CD4-positive, alpha-beta T cell (primary cell): ENCODE measurements at places on chromosomes 6 and 20. TPM values are rescaled to one million over a fixed set of nuclear protein-coding genes. Genes with fewer than 3 reads are reported as not detected.

GRCh38 chr6:122322824-122323223 is 76.6 kb upstream of the HSF2 start:
- no peak for DNase-seq
- no peak overlapping the region for H3K27ac ChIP-seq
- H3K27me3 ChIP-seq = no peaks in the 10 kb centered on the region
- H3K36me3 ChIP-seq = no peaks in the 10 kb centered on the region
- peak overlapping the region; percentile 49 for H3K4me3 ChIP-seq

Gene LPA
- total RNA-seq = not detected

Gene HRH3
- not detected for total RNA-seq

Gene SRSF12
- not detected for total RNA-seq

GRCh38 chr6:167951781-167952511 is 45.5 kb upstream of the KIF25 start:
- no peak for DNase-seq
- H3K36me3 ChIP-seq = no peaks in the 10 kb centered on the region
- H3K27me3 ChIP-seq = no peaks in the 10 kb centered on the region

DNA sequence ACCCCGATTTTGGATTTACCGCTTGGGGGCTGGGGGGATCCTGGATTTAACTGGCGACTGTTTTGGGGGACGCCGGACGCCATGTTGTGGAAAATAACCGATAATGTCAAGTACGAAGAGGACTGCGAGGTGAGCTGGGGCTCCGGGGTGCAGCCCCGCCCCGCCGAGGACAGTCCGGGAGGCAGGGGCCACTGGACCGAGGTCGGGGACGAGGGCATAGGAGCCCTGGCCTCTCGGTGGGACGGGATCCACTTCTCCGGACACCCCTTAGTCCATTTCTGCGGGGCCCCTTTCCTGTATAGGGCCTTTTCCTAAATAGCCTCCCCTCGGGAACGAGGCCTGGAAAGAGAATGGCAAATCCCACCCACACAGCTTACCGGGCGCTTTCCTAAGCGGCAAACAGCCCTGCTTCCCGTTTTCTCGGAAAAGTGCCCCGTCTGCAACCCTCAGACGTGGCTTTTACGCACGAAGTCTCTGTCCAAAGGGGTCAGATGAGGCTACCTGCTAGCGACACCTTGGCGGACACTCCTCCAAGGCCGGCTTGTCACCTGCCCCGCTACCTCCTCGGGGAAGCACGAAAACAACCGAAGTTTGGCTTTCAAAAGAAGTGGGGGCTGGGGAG is 469 bp downstream of the TFAP2C start:
- no peak for DNase-seq
- H3K27me3 ChIP-seq = peaks cover 78% of the 10 kb centered on the region
- H3K36me3 ChIP-seq = no peaks in the 10 kb centered on the region

DNA sequence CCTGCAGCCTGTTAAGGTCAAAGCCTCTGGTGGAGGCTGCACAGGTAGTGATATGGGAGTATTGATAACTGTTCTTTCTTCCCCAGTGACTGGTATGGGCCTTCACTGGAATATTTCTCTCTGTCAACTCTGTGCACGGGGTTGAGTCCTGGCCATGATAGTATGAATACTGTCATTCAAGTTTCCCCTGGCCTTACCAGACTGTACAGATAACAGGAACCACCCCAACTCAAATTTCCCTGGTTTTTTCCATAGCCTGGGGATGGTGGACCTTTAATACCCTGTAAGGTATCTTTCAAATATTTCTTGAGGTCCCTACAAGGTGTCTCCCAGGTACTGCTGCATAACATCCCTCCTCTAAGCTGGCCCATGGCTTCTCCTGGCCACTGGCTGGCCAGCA is 51.4 kb upstream of the TNFAIP3 start:
- H3K27ac ChIP-seq = no peak overlapping the region
- H3K36me3 ChIP-seq = no peaks in the 10 kb centered on the region
- peaks cover 34% of the 10 kb centered on the region for H3K4me1 ChIP-seq
- DNase-seq = no peak
- no peak overlapping the region for H3K4me3 ChIP-seq
- no peaks in the 10 kb centered on the region for H3K27me3 ChIP-seq

GRCh38 chr6:2196079-2196679 is 49.2 kb downstream of the GMDS start:
- H3K36me3 ChIP-seq = no peaks in the 10 kb centered on the region
- H3K27me3 ChIP-seq = no peaks in the 10 kb centered on the region
- H3K4me1 ChIP-seq = no peaks in the 10 kb centered on the region
- peak; percentile 69 for DNase-seq

Gene ZNF165
- 5.1 TPM for total RNA-seq

DNA sequence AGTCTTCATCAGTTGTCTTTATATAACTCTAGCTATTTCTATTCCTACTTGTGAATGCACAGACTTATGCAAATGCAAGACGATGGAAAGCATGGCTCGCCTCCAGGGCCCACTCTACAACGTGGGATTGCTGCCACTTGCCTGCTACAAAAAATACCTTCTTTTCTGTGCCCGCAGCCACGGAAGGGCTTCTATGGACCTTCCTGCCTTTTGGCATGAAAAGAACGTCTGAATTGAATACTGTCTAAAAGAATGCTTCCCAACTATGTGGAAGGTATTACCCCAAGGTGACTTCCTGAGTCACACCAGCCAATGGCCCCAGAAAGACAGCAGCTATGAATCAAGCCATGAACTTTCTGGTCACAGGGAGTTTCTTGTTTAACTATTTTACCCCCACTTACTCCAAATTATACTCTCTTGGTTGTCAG is 261.2 kb downstream of the HIVEP2 start:
- no peaks in the 10 kb centered on the region for H3K36me3 ChIP-seq
- no peaks in the 10 kb centered on the region for H3K27me3 ChIP-seq
- H3K27ac ChIP-seq = no peak overlapping the region
- no peak for DNase-seq
- peaks cover 6% of the 10 kb centered on the region for H3K4me1 ChIP-seq

Gene GJA1
- not detected for total RNA-seq

Gene TCF21
- not detected for total RNA-seq

Gene RING1
- 28.6 TPM for total RNA-seq

DNA sequence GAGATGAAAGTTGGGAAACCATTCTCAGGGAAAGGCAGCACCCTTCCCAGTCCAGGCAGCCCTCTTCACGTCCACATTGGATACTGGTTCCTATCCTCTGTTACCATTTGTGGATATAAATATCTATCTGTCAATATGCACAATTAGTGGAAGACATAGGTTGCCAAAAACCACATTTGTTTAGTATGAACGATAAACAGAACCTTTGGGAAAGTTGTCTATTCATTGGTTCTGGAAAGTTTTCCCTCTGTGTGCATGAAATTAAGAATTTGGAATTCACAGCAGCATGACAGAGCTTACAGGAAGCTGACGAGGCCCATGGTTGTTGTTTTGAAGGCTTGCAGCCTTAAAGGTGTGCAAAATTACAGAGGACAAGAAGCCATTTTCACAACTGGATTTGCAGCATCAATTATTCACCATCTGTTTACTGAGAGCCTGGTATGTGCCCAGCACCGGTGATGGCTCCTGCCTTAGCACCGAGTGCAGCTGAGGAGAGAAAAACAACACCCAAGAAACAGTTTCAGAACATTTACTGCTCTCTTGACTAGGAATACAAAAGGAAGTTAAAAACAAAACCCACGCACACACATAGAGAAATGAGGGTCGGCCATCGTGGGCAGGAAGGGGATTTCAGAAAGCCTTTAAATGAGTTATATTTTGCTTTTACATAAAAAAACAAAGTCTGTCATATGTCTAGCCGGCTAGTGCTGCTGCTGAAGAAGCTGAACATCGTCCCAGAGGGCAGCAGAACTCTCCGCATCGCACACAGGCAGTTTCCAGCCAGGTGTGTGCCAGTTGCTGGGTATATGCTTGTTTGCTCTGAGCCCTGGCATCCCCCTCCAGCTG is 319.6 kb downstream of the FARS2 start:
- no peak for DNase-seq
- H3K36me3 ChIP-seq = no peaks in the 10 kb centered on the region
- no peaks in the 10 kb centered on the region for H3K27me3 ChIP-seq

DNA sequence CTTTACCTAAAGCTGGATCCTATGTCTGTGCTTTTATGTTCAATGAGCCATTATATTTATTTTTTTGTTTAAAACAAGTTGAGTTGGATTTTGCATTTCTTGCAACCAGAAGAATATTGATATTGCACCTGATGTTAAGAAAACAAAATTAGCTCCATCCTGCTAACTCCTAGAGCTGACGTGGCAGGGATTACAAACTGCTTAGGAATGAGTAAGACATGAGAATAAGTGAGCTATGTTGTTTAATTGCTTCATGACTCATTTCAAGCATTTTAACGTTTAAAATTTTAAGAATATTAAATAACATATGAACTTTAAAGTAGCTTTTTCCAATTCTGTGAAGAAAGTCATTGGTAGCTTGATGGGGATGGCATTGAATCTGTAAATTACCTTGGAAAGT is 663.5 kb downstream of the EPM2A start:
- no peaks in the 10 kb centered on the region for H3K36me3 ChIP-seq
- H3K27ac ChIP-seq = no peak overlapping the region
- no peak for DNase-seq
- H3K4me3 ChIP-seq = no peak overlapping the region
- H3K4me1 ChIP-seq = no peaks in the 10 kb centered on the region

GRCh38 chr6:148288541-148288940 is 54.1 kb upstream of the SASH1 start:
- no peaks in the 10 kb centered on the region for H3K36me3 ChIP-seq
- DNase-seq = no peak
- H3K4me1 ChIP-seq = no peaks in the 10 kb centered on the region
- H3K4me3 ChIP-seq = no peak overlapping the region
- no peak overlapping the region for H3K27ac ChIP-seq
- H3K27me3 ChIP-seq = peaks cover 3% of the 10 kb centered on the region

- DNase-seq = no peak
- H3K4me1 ChIP-seq = peaks cover 5% of the 10 kb centered on the region
- no peak overlapping the region for H3K4me3 ChIP-seq
- H3K27me3 ChIP-seq = no peaks in the 10 kb centered on the region
These were observed 113.7 kb upstream of the GGTLC1 start for GRCh38 chr20:24102290-24102689.

Gene SIGLEC1
- total RNA-seq = 0.08 TPM

Gene OLIG3
- not detected for total RNA-seq

Gene MANEA
- 6.1 TPM for total RNA-seq

Gene SLC35D3
- not detected for total RNA-seq

DNA sequence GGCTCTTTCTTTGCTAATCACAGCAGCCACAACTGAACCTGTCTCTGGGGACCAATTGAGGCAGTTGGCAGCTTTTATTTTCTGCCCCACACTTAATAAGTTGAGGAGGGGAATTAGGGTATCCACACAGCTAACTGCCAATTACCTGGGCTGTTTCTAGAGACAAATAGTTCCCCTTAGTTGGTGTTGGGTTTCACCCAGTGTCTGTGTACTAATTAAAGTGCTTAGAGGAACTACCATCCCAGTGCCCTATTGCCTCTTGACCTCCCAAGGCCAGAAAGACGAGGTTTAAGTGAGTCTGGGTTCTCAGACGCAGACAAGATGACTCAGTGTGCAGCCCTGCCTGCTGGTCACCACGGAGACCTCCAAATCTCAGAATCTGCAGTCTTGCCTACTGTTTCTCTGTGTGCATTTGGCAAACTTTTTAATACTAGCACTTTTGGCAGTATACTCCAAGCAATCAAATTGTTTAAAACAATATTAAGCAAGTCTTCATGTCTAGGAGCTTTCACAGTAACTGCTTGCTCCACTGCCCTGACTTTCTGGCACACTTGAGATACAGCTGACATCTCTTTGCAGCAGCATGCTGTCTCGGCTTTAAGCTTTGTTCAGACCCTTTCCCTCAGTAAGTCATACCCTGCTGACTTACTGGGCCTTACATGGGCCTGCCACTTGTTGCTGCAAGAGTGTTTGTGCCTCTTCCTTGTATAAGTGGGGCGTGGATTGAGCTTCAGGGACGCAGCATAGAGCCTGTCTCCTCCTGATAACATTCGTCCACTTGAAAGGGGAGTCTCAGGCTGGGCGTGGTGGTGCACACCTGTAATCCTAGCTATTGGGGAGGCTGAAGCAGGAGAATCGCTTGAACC is 31.9 kb downstream of the STK35 start:
- DNase-seq = no peak
- no peaks in the 10 kb centered on the region for H3K36me3 ChIP-seq
- H3K27me3 ChIP-seq = no peaks in the 10 kb centered on the region
- H3K4me3 ChIP-seq = no peak overlapping the region

- DNase-seq = no peak
- peaks cover 11% of the 10 kb centered on the region for H3K4me1 ChIP-seq
- peak overlapping the region; percentile 74 for H3K27ac ChIP-seq
These were observed 640 bp downstream of the SAYSD1 start for GRCh38 chr6:39114388-39114703.

GRCh38 chr6:15073883-15074465 is 171.9 kb upstream of the JARID2 start:
- no peaks in the 10 kb centered on the region for H3K36me3 ChIP-seq
- no peaks in the 10 kb centered on the region for H3K4me1 ChIP-seq
- DNase-seq = no peak

DNA sequence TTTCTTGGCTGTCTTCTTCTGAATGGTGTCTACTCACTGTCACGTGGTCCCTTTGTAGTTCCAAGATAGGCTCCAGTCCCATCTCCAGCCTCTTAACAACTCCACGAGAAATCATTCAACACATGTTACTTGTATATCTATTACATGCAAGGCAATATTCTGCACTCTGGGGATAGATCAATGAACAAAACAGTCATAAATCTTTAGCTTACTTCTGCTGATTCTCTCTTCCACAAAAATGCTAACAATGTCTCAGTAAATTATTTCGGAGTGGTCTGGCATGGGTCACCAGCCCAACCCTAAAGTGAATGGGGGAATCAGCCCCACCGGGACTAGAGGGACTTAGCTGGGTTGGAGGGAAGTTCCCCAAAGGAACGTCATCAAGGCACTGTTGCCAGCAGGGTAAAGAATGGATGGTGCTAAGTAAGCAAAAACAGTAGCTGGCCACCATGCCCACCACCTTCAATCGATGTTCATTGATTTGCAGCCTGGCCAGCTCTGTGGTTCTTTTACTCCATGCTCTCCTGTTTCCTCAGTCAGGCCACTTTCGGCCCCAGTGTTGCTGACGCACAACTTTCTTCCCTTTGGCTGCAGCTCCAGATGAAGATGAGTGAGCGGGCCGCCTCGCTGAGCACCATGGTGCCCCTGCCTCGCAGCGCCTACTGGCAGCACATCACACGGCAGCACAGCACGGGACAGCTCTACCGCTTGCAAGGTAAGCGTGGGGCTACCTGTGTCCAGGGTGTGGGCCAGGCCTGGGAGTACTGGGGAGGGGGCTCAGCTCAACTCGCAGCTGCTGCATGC is 167.7 kb downstream of the DOK5 start:
- H3K4me1 ChIP-seq = no peaks in the 10 kb centered on the region
- H3K27me3 ChIP-seq = no peaks in the 10 kb centered on the region
- no peak for DNase-seq
- no peak overlapping the region for H3K4me3 ChIP-seq
- no peak overlapping the region for H3K27ac ChIP-seq
- no peaks in the 10 kb centered on the region for H3K36me3 ChIP-seq

GRCh38 chr20:19947611-19948264 is 69.4 kb upstream of the NAA20 start:
- no peak for DNase-seq
- H3K27me3 ChIP-seq = no peaks in the 10 kb centered on the region
- no peak overlapping the region for H3K27ac ChIP-seq
- H3K4me1 ChIP-seq = peaks cover 8% of the 10 kb centered on the region
